HFFc6 (cell line): ENCODE measurements at places on chromosomes 6 and 20.

DNA sequence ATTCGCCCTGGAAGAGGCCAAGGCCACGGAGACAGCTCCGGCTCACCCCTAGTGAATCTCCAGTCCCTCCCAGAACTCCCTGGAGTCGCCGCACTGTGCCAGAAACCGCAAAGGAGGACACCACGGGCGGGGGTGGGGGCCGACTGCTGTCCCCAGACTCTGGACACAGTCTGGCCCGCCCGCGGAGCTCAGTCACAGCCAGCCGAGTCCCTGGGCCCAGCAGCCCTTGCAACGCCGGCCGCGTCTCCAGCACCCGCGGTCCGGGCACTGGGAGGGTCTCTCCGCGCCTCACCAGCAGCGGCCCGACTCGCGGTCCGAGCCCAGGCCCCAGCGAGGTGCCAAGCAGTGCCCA lies 518 bp downstream of the PEX6 start:
- no peak for DNase-seq

DNA sequence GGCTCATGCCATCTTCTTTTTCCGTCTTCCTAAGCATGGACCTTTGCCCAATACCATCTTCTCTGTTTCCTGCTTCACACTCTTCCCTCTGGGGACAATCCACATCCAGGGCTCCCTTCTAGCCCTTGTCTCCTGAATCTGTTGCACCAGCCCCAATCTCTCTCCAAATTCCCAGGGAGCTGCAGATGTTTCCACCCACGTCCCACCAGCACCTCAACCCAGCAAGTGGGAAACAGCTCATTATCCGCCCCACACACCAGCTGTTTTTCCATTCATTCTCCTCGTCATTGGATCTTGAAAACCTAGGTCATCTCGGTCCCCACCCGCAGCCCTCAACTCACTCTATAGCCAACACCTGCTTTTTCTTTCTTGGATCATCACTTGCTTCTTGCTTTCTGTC lies 185.0 kb upstream of the CDYL start:
- DNase-seq = no peak

GRCh38 chr6:69232911-69233448 lies 563.8 kb downstream of the LMBRD1 start:
- DNase-seq = no peak

DNA sequence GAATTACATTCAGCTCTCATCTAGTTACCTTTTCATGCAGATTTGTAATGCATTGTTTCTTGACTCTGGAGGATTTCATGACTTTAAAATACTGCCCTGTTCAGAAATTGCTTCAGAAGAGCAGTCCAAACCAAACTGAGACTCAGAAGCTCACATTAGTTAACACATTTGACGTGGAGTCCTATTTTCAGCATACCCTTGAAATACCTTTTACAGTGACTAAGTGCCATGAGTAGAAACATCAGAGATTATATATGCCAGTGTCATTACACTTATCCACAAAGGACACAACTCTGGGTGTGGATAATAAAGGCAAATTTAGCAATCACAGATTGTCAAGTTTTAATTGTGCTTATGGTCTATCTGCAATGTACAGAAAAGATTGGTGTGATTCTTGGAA lies 459.6 kb downstream of the FRK start:
- no peak for DNase-seq

- DNase-seq = no peak
Observed at GRCh38 chr20:48015141-48015910, 230.0 kb upstream of the SULF2 start.

GRCh38 chr6:74937936-74938335 lies 267.9 kb downstream of the COL12A1 start:
- no peak for DNase-seq

- DNase-seq = peak; percentile 85
Observed at GRCh38 chr6:3176562-3177355, 19.4 kb upstream of the TUBB2A start.
